ENCODE measurements at places on chromosomes 5 and 9.

DNA sequence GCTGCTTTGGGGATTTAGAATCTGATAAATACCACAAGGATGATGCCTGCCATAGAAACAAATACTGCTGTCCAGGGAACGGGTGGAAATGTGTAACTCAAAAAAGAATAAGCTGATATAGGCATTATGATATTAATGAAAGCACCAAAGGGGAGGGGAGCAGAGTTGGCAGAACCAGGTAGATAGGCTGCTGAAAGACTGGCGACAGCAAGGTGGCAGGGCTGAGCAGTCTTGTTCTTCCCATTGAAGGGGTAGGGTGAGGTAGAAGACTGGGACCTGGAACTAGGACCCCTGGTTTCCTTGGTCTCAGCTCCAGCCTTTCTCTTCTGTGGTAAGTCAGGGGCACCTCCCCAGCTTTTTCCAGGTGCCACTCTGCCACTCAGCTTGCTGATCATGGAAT lies 31.4 kb upstream of the TMOD1 start:
- DNase-seq: no peak

- DNase-seq: no peak
Measured at GRCh38 chr9:117286245-117286644, 128.6 kb downstream of the ASTN2 start.

DNA sequence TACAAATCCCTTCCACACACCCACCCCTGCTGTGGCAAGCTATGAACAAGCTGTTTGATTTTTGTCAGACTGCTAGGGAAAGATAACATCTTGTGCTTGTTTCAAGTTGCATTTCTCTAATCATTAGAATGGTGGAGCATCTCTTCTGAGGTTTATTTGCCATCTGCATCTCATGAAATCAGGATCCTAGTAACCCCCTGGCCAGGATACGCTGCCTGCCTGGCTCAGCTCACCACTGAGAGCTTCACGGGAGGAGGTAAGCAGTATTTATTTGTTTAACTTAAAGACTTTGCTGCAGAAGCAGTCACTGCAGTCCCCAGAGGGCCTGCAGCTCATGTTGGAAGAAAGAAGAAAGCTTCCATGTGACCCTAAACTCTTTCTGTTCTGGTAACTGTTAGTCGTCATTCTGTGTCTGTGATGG lies 83.3 kb upstream of the CXCL14 start:
- no peak for DNase-seq

DNA sequence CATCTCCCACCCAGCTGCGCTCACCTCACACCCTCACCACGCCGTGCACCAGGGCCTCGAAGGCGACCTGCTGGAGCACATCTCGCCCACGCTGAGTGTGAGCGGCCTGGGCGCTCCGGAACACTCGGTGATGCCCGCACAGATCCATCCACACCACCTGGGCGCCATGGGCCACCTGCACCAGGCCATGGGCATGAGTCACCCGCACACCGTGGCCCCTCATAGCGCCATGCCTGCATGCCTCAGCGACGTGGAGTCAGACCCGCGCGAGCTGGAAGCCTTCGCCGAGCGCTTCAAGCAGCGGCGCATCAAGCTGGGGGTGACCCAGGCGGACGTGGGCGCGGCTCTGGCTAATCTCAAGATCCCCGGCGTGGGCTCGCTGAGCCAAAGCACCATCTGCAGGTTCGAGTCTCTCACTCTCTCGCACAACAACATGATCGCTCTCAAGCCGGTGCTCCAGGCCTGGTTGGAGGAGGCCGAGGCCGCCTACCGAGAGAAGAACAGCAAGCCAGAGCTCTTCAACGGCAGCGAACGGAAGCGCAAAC lies 1.1 kb downstream of the POU4F3 start:
- no peak for DNase-seq

DNA sequence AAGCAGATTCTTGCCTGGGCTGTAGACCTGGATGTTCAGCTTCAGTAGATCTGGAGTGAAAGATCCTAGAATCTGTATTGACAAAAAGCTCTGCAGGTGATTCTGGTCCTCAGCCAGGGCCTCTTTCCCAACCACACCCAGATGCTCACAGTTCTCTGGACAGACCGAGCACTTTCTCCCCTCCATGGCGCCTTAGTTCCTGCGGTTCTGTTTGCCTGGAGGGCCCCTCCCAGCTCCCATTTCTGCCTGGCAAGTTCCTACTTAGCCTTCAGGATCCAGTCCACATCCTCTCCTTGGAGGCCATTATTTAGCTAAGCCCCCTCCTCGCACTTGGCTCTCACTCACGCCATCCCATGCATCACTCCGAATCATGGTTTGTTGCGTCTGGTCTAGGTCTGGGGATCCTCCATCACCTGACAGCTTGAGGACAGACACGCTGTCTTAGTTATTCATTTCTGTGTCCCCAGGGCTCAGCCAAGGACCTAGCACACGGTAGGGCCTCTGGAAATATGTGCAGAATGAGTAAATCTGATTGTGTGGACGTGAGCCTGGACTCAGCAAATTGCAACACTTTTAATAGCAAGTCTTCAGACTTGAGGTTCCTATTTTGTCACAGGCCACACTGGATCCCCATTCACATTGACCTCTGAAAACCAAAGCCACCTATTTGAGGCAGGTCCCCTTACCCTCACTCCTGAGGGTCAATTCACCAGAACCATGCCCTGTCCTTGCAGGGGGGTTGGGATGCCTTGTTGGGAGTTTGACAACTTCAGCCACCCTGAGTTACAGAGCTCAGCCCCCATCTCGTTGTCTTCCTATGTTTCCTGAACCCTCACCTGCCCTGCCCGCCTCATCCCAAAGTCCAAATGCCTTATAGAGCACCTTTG lies 50.7 kb downstream of the COL15A1 start:
- DNase-seq: no peak
